ENCODE measurements at places on chromosomes 5 and 9.

DNA sequence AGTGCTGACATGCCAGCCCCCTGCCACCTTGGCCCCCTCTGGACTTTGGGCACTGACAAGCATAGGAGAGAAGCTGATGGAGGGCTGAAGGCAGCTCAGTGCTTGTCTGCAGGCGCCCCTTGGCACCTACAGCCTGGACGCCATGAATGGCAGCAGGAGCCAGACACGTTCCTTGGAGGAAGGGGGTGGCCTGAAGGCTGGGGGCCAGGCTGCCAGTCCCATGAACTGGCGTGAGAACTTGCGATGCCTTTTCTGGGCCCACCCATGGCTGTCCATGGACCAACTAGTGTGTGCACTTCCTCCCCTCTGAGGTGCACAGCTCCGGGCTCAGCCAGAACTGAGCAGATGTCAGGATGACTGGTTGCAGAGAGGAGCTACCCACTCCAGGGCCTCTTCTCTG is 99.0 kb upstream of the RANBP6 start:
- DNase-seq = no peak

DNA sequence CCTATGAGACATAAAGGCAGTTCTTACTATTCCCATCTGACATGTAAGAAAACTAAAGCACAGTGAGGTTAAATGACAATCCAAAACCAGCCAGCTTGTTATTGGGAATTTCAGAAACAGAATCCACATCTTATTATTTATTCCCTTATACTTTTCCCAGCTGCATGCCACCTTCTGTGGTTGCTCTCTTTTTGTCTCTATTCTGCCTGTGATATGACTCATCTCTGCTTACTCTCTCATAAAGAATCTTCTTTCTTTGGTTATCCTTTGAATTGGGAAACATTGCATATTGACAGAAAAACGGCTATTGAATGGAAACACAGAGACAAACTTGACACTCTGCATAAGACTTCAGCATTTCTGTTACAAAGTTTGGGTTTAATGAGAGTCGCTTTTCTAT is 183.2 kb downstream of the TLR4 start:
- DNase-seq = peak; percentile 1

DNA sequence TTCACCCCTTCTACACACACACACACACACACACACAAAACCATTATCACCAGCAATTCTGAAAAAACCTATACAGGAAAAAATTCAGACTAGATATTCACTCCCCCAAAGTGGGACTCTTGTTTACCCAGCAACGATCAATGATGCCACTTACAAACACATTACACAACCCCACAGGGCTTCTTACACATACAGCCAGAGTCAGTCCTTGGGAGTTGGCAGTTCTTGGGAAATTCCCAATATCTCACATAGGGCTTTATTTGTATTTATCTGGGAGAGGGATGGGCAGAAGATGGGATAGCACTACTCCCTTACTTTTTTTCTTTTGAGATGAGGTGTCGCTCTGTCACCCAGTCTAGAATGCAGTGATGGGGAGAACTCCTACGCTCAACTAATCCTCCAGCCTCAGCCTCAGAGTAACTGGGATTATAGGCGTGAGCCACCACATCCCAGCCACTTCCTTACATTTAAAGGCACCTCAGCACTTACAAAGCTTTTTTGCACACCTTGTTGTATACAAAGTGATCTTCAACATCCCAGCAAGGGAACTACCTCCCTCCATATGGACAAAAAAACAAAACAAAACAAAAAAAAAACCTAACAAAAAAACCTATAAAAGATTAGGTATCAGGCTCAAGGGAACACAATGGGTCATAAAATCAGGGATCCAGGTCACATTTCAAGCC is 168.4 kb downstream of the TSSK1B start:
- DNase-seq = peak; percentile 11

- no peak for DNase-seq
Measured at GRCh38 chr5:159792180-159792579, 124.1 kb upstream of the ADRA1B start.

DNA sequence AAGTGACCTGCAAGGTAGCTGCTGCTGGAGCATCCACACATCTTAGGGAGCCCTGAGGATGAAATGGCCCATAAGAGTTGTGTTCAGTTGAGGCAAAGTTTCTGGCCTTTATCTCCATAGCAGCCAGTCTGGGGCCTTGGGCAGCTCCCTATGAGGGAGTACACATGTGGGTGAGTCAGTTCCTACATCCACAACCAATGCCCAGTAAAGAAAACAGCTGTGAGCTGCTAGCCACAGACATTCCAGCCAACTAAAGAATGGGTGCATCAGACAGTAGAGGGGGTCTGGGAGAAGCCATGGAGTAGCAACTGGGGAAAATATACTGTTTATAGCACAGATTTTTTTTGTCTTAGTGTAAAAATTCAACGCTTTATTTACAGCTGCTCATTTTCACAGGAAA is 720.7 kb downstream of the TLE1 start:
- DNase-seq = peak; percentile 18

GRCh38 chr5:81302596-81302995 is 1.2 kb downstream of the ZCCHC9 start:
- DNase-seq = peak; percentile 4

GRCh38 chr5:122836947-122837346 is 8.5 kb upstream of the SNX24 start:
- no peak for DNase-seq

DNA sequence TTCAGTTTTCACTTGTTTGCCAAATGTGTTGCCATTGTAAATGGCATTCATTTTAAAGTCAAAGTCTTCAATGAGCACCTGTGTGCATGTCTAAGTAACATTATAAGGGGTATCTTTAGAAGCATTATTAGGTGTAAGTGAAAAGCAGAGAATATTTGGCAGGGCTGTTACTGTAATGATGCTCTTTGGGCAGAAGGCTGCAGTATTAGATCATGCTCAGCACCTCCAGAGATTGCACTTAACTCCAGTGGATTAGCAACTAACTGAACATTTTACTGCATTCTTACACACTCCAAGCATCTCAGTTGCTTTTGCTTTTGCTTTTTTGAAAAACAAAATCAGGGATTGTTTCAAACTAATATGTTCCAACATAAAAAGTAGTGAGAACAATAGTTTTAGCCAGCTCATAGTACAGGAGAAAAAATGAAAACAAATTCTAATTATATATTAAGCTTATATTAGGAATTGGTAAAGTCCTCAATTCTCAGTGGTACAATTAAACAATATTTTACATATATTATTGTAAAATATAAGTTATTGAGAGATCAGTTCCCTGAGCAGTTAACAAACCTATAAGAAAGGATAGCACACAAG is 1740.9 kb upstream of the CDH9 start:
- no peak for DNase-seq

DNA sequence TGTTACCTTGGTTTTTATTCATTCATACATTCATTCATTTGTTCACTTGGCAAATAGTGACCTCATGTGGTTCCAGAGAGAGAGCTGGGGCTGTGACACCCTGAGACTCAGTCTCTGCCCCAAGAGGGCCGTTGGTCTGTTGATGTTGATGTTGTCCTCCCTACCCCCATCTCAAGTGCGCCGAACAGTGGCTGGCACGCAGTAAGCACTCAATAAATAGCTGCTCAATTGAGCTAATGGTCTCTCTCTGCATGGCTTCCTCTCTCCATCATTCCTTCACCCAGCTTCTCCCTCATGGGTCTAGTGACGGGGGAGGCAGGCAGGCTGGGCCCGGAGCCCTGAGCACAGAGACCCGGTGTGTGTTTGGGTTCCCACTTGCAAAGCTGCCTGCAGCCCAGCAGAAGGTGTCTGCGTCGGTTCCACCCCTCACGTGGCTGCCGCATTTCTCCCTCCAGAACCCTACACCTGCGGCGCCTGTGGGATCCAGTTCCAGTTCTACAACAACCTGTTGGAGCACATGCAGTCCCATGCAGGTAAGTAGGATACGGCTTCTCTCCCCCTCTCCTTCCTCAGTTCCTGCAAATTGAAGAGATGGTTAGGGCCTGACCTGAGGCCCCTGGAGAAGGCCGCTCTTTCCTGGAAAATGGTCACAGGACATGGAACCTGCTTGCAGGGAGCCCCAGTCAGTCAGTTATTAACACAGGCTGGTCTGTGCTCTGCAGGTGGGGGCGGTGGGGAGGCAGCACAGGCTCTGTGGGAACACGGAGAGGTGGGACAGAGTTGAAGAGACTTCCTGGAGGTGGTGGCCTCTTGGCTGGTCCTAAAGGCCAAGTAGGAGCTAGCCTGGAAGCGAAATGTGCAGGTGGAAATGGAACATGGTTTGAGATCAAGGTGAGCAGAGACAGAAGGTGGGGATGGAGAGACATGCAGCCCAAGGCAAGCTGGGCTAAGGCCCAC is 42.0 kb downstream of the AMBP start:
- no peak for DNase-seq

- peak; percentile 7 for DNase-seq
Measured at GRCh38 chr5:97544678-97545077, 361.6 kb upstream of the RIOK2 start.

- peak; percentile 90 for DNase-seq
Measured at GRCh38 chr9:105187781-105188180, 56.7 kb upstream of the SLC44A1 start.

DNA sequence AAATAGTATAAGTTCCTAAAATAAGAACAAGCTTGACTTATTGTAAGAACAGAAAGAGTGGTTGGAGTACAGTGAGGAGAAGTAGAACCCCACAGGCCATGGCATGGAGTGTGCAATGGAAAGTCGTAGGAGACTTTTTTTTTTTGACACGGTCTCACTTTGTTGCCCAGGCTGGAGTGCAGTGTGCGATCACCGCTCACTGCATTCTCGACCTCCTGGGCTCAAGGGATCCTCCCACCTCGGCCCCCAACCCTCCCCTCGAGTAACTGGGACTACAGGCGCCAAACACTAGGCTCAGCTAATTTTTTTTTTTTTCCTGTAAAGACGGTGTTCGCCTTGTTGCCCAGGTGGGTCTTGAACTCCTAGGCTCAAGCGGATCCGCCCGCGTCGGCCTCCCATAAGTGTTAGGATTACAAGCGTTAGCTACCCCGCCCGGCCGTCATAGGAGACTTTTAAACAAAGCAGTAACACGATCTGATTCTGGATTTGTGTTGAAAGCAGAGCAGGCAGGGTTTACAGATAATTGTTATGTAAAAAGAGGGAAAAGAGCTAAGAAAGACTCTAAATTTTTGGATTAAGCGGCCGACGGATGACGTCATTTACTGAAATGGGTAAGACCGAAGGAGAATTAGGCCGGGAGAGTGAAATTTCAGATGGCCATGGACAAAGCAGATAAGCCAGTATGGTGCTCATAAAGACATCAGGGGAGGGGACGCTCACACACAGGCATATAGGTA is 752 bp downstream of the TSTD2 start:
- peak; percentile 80 for DNase-seq

- peak; percentile 34 for DNase-seq
Measured at GRCh38 chr9:137156567-137157375, 13.1 kb downstream of the LRRC26 start.

- DNase-seq = no peak
Measured at GRCh38 chr5:133381041-133381440, 231.3 kb downstream of the FSTL4 start.

DNA sequence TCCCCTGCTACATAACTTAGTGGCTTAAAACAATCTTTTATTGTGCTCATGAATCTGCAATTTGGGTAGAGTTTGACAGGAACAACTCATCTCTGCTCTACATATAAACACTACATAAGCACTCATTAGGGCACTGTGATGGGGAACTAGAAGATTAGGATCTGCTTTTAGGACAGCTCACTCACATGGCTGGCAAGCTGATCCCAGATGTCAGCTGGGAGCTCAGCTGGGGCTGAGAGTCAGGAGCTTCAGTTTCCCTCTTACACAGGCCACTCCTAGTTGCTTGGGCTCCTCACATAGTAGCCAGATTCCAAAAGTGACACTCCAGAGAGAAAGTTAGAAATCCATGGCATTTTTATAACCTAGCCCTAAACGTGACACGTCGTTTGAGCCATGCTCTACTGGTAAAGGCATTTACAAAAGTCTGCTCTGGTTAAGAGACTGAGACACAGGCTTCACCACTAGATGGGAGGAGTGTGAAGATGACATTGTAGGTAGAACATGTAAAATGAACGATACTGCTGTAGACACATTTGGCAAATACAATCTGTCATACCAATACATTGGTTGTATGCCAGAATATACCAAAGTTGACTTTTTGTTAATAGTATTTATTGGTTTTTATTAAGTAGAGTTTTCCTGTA is 23.6 kb downstream of the SCAI start:
- DNase-seq = peak; percentile 62

DNA sequence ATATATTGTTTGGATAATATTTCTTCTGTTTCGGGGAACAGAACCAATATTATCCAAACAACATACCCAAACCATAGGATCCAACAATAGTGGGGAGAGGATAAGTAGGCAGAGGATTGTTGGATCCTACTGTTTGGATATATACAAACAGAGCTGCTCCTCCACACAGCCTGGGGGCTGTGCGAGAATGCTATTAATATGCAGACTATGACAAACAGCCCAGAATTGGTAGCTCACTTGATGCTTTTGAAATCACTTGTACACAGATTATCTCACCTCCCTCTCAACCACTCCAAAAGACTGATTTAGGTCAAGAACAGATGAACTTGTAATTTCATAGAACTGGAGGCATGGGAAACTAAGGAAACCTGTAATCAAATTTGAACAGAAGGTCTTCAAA is 24.4 kb upstream of the MLANA start:
- no peak for DNase-seq

DNA sequence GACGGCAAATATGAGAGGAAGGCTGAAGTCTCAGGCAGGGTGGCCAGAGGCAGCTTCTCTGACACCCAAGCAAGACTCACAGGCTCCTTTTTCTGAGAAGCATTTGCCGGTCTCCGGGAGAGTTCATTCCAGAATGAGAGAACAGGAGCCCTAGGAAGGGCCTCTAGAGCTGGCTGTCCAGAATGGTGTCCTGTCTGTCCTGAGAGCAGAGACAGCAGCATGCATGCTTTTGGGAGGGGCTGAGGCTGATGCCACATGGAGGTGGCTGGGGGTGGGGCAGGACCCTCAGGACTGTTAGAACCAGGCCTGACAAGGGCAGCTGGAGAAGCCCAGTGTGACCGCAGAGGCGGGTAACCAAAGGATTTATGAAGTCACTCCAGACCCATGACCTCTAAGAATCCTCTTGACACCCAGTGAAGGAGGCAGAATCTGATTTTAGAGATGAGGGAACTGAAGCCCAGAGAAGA is 60.0 kb downstream of the SHB start:
- no peak for DNase-seq

GRCh38 chr9:104784098-104784497 is 20.2 kb downstream of the NIPSNAP3B start:
- no peak for DNase-seq

DNA sequence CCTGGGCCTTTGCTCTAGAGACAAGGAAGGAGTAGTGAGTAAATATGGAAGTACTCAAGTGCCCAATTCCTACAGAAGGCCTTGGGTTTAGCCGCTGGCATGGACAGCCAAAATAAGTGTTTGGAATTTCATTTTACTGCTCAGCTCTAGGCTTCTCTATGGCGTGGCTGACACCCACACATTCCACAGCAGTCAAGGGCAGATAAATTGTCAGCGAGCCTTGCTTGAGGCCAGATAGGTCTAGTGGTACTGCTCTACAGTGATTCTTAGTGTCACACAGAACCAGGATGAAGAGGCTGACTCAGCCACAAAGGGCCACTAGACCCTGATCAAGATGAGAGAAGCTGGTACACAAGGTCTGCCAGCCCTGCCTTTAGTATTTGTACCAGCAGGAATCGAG is 111.0 kb upstream of the NFIB start:
- DNase-seq = no peak

GRCh38 chr9:96305171-96305570 is 3.2 kb upstream of the HSD17B3 start:
- DNase-seq = no peak
